ENCODE measurements at places on chromosomes 2 and 18.

DNA sequence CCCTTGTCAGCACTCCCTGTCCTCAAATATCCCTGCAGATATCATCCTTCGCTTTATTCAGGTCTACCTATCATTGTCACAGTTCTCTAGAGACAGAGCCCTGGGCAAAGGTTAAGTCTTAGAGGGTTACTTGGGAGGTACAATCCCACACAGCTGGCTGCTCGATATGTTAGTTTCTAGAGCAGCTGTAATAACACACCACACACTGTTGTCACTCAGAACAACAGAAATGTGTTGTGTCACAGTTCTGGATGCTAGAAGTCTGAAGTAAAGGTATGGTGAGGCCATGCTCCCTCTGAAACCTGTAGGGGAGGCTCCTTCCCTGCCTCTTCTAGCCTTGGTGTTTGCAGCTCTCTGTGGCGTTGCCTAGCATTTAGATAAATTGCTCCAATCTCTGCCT, 9.9 kb upstream of the RAPGEF4 start:
- no peak for DNase-seq

GRCh38 chr18:43751203-43751602, 473.9 kb upstream of the SYT4 start:
- DNase-seq = no peak

- peak; percentile 79 for DNase-seq
Observed at GRCh38 chr2:86397986-86398385, 43.2 kb upstream of the KDM3A start.

GRCh38 chr2:10814142-10814541, 1.6 kb upstream of the PDIA6 start:
- DNase-seq = no peak

- DNase-seq = no peak
Observed at GRCh38 chr18:73136134-73136533, 268.3 kb upstream of the NETO1 start.

GRCh38 chr18:79507076-79507545, 111.4 kb downstream of the NFATC1 start:
- peak; percentile 87 for DNase-seq

- DNase-seq = no peak
Observed at GRCh38 chr18:58140387-58141325, 96.6 kb downstream of the NEDD4L start.

DNA sequence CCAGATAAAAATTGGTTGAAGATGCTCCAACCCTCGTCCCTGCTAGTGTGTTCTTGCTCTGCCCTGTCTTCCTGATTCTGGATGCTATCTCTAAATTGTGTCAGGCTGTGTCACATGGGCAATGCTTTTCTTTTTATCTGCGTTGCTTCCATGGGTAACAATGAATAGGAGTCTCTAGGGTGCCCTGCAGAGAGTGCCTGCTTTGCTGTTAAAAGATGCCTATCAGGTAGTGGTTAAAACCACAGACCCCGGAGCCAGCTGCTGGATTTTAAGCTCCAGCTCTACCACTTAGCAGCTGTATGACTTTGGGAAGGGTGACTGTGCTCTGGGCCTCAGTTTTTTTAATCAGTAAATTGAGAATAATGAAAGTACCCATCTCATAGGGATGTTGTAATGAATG, 340.3 kb downstream of the PLCL1 start:
- no peak for DNase-seq

DNA sequence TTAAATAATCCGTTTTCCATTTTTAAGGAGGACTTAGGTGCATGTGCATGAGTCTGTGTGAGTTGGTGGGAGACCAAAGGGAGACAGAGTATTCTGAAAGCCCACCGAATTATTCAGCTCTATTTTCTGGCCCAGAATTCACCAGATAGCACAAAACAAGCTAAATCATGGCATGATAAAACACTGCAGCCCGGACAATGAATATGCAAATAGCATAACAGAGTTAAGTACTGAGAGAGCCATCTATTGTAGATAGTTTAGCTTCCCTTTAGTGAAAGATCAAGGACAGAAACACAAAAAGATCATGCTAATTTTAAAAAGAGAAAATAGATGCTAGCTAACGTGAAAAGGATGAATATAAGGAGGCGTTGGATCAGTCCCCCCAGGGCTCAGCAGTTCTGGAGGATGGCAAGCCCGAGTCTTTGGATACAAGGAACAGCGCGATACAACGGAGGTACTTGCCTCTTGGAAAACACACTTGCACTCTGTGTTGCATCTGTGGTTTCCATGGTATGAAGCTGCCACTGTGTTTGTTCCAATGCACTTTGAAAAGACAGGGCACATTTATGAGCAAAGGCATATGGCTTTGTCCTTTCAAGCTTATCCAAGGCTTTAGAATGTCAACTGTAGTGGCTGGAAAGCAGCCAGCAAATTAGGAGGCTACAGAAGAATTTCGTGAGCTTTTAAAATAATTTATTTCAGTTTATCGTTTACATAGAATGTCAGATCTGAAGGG, 119.9 kb downstream of the LYPD1 start:
- DNase-seq = no peak

DNA sequence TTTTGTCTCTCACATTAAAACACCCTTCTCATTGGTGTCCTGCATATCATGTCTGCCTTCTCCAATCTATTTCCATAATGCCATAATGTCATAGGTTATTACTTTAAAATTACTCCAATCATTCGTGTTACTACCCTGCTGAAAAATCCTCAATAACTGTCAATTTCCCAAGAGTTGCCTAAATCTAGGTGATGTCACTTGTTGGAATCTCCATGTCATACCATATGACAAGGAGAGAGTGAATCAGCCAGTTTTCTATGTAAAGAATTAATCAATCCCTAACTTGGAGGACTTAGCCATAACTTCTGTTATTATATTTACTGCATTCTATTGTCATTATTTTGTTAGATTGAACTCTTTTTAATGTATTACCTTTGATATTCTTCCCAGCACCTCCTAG, 62.5 kb downstream of the PHLPP1 start:
- no peak for DNase-seq

DNA sequence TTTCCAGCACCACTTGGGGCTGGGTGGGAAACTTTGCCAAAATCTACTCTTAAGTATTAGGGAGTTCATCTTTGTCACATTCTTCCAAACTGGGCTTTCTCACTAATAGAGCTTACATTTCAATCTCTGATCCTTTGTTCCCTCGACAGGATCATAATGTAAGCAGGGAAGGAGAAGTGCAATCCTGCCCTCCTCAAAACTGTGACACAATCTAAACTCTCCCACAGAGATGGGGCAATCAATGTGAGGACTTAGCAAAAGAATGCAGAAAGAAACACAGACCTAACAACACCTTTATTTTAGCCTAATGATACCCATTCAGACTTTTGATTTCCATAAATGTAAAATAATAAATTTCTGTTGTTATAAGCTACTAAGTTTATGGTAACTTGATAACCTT, 40.8 kb downstream of the DSEL start:
- DNase-seq = no peak

GRCh38 chr2:85390941-85391669, 19.1 kb downstream of the CAPG start:
- DNase-seq = no peak

GRCh38 chr2:158131919-158132566, 30.4 kb downstream of the UPP2 start:
- DNase-seq = no peak

GRCh38 chr2:46921676-46922448, 6.3 kb upstream of the MCFD2 start:
- DNase-seq = no peak

GRCh38 chr2:159712929-159713420, 669 bp downstream of the MARCHF7 start:
- no peak for DNase-seq

DNA sequence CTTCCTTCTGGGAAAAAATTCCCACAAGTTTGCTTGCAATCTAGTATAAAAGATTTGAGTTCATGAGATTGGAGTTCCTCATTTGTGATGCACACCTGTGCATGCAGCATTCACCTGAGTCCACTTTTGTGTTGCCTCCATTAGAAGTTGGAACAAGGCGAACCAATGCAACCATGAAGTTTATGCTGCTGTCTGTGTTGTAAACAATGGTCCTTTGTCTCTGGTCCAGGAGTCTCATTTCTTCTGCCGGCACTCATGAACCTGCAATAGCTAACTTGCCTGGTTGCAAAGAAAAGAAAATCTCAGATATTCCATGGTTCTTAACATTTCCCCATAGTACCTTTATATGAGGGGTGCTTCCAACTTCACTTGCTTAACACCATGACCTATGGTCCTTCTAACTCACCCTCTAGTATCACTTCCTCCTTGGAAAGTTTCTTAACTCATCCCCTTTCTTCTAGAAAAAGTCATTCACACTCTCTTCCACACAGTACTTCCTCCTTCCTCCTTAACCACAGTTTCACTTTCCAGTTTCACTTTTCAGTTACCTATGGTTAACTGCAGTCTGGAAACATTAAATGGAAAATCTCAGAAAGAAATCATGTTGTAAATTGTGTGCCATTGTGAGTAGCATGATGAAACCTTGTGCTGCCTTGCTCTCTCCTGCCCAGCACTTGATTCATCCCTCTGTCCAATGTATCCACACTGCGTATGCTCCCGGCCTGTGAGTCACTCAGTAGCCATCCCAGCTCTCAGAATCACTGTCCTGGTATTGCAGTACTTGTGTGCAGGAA, 128.8 kb upstream of the TRIB2 start:
- DNase-seq = no peak

DNA sequence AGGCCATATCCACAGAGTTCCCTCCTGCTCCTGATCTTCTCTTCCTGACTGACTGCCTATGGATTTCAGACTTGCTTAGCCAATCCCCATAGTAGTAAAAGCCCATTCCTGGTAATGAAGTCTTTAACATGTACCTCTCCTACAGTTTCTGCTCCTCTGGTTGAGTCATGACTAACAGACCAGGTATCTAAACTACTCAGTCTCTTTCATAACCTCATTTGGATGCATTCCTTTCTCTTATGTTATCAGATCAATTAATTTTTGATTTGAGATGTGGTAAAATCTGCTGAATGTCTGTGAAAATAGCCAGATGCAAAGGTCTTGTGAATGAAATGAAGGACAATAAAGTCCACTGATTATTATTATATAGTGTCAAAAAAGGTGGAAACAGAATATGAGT, 198.0 kb downstream of the NBAS start:
- DNase-seq = no peak

GRCh38 chr2:31216734-31217133, 581 bp downstream of the CAPN14 start:
- peak; percentile 90 for DNase-seq

GRCh38 chr2:45361666-45362065, 249.4 kb downstream of the SRBD1 start:
- DNase-seq = no peak

DNA sequence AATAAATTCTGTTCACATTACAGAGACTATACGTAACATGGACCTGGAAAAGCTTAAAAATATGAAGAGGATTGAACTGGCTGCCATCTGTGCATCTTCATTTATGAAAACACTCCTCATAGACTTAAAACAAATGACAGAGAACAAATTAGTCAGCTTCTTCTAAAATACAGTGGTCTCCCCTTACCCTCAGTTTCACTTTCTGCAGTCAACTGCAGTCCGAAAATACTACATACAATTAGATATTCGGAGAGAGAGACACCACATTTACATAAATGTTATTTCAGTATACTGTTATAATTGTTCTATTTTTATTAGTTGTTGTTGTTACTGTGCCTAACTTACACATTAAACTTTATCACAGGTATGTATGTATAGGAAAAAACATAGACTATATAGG, 6.5 kb downstream of the RNF103 start:
- no peak for DNase-seq

DNA sequence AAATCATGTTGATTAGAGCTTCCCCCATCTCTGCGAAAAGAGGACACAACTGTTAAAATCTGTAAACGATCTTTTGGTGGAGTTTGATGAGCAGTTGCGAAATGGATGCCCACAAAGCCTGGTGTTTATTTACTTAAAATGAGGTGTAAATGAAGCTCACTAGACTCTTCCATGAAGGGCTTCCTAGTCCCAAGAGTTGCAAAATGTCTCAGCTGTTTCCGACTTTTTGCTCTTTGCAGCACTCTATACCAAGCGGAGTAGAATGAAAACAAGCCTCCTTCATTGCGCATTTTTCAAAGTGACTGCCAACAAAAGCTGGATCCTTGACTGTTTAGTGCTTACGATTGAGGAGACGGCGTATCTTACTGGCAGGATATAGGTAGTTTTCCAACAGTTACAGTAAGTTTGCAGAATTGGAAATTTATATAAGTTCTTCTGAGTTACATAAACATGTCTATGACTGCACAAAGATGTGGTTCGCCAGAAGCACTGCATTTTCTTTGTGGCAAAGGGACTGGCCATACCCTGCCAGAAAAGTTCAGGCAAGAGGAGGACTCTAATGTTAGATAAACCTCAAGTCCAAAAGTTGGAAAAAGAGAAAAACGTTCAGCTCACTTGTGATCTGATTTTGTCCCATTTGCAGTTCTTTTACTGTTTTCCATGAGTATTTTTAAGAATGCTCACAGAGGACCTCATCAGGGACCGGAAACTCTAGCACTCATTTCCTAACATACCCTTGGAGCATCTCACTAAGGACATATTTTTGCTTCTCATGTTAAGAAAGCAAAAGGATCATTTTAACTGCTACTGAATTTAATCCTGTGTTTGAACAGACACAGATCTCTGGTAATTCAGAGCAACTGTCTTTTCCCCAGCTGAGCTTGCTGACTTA, 42.7 kb downstream of the COLEC12 start:
- no peak for DNase-seq

- no peak for DNase-seq
Observed at GRCh38 chr2:237779521-237779920, 19.1 kb upstream of the RBM44 start.

DNA sequence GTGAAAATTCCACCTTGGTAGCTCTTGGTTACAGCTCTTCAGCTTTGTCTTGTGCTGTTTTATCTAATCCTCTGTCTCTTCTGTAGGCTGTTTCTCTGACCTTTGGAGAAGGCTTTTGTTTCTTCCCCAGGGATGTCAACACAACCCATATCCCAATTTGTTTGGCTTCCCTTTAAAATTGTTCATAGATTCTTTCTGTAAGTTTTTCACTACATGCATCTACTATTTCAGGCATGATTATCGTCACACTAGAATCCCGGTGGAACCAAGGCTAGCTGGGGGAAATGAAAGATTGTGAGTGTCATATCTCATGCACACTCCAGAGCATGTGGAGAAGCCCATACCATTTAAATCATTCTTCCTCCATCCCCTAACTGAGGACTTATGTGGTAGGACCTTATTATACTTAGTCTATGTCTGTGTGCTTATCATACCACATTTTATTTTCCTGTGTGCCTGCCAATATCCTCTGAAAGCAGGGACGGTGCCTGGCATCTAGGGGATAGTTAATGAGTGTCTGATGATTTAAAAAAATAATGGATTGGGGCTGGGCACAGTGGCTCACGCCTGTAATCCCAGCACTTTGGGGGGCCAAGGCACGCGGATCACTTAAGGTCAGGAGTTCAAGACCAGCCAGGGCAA, 59.9 kb downstream of the CRIM1 start:
- no peak for DNase-seq

DNA sequence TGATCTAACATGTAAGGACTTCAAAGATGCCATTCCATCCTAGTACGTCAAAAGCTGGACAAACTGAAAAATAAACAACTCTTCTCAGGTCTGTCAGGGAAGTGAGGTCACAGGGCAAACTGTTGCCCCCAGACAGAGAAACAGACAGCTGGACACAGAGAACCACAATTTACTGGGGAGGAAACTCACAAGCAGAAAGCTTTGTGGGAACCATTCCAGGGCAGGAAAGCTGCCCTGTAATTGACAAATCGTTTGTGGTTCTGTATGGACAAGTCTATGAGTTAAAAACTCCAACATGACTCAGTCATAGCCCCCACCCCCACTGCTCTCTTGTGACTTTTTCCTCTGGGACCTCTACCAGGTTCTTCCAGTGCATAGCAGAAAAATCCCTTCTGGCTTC, 28.4 kb downstream of the MCEE start:
- DNase-seq = no peak

- DNase-seq = no peak
Observed at GRCh38 chr2:67548317-67549201, 151.4 kb downstream of the ETAA1 start.

Data from CMK (cell line).